SW 1271 (cell line): ENCODE measurements at places on chromosomes 13 and 19.

DNA sequence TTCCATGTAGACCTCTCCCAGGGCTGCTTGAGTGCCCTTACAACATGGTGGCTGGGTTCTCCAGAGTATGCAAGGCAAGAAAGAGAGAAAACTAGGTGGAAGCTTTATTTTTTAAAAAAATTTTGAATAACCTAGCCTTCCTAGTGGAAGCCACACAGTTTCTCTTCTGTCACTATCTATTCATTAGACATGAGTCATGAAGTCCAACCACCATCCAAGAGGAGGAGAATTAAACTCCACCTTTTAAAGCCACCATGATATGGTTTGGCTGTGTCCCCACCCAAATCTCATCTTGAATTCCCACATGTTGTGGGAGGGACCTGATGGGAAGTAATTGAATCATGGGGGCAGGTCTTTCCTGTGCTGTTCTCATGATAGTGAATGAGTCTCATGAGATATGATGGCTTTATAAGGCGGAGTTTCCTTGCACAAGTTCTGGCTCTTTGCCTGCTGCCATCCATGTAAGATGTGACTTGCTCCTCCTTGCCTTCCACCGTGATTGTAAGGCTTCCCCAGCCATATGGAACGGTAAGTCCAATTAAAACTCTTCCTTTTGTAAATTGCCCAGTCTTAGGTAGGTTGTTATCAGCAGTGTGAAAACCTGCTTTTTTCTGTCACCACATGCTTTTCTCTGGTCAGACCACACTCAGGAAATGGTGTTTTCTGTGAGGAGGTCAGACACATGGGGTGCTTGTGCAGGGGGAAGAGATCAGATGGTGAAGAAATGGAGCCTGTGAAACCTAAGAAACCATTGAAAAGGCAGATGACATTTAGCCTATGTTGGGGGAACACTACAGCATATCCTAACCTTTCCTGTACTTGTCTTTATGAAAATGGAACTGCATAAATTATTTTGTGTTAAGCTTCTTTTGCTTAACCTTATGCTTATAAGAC, 57.7 kb downstream of the ANKRD10 start:
- DNase-seq: no peak

- DNase-seq: no peak
These were observed 276.0 kb downstream of the FOXO1 start for GRCh38 chr13:40390401-40390916.

DNA sequence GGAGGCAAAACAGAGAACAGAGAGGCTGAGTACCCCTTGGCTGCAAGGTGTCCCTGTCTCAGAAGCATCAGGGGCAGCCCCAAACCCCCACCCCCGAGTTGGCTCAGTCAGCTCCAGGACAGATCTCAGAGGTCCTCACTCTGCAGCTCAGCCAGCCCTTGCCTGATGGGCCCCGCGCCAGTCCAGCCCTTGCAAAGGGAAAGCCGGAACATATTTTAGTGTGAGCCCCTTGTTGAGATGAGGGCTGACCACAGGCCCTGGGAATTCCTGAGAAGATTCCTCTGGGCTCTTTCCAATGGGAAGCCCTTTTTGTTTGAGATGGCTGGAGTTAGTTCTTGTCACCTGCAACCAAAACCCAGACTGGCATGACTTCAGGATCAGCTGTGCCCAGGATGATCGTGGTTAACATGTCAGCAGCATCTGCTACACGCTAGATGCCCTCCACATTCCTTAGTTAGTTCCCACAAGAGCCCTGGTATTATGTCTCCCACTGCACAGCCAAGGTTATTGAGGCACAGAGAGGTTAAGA, 33.9 kb upstream of the CCNE1 start:
- no peak for DNase-seq

GRCh38 chr13:105991622-105992277, 543.7 kb downstream of the EFNB2 start:
- no peak for DNase-seq

DNA sequence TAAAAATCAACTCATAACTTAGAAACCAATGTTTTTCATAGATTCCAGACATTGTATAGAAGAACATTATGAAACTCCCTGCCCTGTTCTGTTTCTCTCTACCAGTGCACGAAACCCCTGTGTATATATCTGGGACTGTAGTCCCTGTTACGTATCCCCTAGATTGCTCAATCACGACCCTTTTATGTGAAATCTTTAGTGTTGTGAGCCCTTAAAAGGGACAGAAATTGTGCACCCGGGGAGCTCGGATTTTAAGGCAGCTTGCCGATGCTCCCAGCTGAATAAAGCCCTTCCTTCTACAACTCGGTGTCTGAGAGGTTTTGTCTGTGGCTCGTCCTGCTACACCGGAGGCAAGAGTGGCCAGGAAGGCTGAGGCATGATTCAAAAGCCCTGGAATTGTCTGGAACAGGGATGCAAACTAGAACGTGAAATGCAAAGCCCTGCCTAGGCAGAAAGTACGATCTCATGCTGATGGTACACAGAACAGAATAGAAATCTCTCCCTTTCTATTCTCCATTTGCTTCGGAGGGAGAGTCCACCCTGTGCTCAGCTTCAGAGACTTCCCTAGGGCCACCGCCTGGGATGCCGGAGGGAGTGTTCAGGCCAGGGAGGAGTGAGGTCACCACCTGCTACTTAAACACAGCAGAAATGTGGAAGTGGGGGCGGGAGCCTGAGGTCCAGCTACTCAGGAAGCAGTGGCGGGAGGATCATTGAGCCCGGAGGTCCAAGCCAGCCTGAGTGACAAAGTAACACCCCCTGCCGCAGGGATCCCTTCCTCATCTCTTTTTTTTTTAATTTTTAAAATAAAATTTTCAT, 758 bp upstream of the ZNF888 start:
- DNase-seq: no peak

DNA sequence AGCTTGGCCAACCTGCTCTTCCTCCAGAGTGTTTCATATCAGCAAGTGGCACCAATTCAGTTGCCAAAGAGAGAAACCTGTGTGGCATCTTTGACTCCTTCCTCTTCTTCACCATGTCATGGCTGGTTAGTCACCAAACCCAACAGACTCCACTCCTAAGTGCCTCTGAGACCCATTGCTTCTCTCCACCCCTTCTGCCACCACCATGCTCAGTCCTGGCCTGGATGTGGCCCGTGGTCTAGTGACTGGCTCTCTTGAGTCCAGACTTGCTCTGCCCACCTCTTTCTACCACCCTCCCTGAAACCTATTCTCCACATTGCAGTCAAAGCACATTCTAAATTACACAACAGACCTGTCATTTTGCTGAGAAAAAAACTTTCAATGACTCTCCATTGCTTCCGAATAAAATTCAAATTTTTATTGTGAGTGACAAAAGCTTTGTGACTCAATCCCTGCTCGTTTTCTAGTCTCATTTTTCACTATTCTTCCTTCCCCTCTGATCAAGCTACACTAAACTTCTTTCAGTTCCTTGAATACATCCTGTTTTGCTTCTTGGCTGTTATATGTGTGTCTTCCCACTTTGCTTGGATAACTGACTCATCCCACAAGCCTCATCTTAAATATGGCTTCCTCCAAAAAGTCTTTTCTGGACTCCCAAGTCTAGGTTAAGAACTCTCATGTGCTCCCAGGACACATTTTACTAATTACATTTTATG, 12.0 kb upstream of the TNFSF11 start:
- no peak for DNase-seq

- DNase-seq: no peak
These were observed 14.6 kb upstream of the IPO5 start for GRCh38 chr13:97938706-97939475.

DNA sequence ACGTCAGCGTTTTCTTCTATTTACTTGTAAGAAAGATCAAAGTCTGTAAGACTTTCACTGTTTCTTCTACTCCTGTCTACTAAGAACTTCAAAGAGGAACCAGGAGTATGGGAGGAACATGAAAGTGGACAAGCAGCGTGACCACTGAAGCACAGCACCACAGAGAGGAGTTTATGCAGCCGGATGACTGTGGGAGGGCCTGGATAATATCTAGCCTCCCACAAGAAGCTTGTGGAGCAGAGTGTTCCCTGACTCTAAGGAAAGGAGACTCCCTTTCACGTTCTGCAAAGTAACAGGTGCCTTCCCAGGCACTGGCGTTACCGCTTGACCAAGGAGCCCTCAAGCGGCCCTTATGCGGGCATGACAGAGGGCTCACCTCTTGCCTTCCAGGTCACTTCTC, 83.6 kb upstream of the PDCD5 start:
- DNase-seq: no peak

- no peak for DNase-seq
These were observed 159.5 kb upstream of the SOX1 start for GRCh38 chr13:111907341-111907880.

DNA sequence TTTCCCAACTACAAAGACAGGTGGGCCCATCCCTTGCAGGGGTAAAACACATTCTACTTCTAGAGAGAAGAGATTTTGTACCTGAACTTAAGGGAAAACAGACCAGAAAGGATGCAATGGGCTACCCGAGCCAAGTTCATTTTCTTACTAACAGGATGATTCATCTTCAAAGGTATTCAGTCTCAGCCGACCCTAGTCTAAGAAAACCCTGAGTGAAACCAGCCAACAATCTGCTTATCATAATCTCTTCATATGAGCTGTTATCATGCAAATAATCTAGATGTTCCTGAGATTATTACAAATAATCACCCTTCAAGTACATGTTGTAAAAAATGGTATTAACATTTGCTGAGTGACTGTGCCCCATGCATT, 15.6 kb downstream of the PABPC3 start:
- no peak for DNase-seq

- no peak for DNase-seq
These were observed 823 bp downstream of the TTYH1 start for GRCh38 chr19:54415901-54416673.

GRCh38 chr19:28466107-28467045, 746.6 kb downstream of the UQCRFS1 start:
- no peak for DNase-seq

DNA sequence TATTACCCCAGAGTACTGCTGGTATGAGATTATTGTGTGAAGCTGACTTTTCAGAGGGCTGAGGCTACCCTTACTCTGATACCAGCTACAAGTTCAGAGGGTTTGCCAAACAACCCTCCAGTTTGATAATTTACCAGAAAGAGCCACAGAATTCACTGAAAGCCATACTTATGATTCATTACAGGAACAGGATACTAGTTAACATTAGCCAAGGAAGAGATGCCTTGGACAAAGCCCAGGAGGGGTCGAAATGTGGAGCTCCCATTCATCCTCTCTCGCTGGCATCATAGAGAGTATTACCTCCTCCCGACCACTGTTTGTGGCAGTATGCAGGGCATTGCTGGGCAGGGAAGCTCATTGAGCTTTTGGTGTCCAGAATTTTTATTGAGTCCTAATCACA, 364.3 kb downstream of the KCNRG start:
- DNase-seq: no peak

DNA sequence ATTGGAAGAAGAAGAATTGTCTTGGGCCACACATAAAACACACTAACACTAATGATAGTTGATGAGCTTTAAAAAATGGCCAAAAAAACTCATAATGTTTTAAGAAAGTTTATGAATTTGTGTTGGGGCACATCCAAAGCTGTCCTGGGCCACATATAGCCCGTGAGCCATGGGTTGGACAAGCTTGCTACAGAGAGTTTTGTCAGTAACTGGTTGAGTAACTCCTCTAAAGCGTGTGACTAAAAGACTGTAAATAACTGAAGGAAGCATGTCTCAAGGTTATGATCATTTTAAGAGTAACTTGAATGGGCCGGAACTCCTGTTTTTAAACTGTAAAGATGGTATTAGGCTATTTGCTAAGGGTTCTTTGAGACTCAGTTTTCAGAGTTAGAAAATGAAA, 118.0 kb downstream of the KL start:
- no peak for DNase-seq

- no peak for DNase-seq
These were observed 27.9 kb downstream of the COL4A2 start for GRCh38 chr13:110334841-110335490.

GRCh38 chr13:44299152-44299943, 74.3 kb upstream of the SERP2 start:
- no peak for DNase-seq

DNA sequence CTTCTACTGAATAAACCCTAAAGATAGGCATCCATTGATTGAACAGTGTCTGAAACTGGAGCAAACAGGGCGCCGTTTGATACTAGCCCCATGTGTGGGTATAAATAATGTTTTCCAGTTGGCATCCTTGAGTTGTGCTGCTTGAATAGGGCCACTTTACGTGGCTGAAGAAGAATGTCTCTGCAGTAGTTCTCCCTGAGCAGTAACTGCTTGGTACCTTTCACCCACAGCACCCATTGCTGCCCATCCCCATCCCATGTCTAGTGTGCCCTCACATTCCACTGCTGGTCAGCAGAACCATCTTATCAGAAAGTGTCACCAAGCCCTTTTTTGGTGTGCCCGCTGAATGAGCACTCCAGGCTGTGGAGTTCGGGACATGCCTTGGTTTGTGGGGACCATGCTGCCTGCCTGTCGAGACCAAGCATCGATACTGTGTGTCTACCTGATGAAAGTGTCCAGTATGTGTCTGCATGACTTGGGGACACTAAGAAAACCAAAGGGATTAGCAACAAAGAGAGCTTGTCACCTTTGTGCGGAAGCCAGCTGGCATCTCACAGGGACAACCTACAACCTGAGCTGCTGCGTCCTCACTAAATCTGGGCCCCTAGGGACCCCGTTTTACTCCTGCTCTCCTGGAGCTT, 162.0 kb downstream of the TM9SF2 start:
- DNase-seq: no peak

GRCh38 chr19:33234736-33235135, 9.1 kb upstream of the SLC7A10 start:
- DNase-seq: no peak

DNA sequence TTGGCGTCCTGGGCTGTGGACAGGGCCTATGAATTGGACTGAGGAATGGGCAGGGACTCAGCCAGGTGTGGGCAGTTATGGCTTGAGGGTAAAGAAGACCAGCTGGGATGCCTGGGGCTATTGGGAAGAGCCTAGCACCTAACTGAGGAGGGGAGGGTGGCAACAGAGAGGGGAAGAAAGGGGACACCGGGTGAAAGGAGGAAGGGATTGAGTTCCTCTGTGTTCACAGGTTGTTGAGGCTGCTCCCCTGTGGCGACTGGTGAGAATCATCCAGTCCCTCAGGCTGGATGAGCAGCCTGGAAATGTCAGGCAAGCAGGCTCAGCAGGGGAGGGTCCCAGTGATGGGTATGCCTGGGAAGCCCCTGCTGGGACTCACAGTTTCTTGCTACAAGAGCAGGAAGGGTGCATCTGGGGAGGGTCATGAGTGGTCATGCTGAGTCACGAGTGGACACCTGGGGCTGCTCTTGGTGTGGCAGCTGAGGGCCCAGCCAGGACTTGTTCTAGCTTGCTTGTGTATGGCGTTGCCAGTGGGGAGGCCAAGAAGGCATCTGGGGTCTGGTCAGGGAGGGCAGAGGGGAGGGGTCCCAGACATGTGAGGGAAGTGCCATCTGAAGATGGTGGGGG, 1.4 kb downstream of the ZNF324 start:
- no peak for DNase-seq

DNA sequence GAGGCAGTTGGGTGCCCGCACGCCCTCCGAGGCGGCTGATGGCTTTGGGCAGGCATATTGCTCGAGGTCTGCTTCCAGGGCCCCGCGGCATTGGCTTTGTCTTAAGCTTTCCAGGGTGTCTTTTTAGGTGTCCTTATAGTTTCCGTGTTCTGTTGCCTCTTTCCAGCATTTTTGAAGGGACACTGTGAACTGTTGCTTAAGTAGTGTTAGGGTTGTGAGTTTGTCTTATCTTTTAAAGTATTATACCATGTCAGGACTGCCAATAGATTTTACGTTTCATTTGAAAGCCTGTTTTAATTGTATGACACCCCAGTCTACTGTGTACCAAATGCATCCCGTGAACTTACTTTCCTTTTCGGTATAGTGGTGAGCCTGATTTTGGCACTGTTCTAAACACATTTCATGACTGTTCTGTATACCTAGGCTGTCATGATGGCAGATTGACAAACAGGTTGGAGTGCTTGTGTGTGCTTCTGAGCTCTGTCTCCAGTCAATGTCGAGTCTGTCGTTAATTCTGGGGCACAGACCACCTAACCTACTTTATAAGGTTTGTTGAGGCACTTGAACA, 656 bp downstream of the PCCA start:
- DNase-seq: no peak
